ENCODE measurements at places on chromosomes 4 and X.

DNA sequence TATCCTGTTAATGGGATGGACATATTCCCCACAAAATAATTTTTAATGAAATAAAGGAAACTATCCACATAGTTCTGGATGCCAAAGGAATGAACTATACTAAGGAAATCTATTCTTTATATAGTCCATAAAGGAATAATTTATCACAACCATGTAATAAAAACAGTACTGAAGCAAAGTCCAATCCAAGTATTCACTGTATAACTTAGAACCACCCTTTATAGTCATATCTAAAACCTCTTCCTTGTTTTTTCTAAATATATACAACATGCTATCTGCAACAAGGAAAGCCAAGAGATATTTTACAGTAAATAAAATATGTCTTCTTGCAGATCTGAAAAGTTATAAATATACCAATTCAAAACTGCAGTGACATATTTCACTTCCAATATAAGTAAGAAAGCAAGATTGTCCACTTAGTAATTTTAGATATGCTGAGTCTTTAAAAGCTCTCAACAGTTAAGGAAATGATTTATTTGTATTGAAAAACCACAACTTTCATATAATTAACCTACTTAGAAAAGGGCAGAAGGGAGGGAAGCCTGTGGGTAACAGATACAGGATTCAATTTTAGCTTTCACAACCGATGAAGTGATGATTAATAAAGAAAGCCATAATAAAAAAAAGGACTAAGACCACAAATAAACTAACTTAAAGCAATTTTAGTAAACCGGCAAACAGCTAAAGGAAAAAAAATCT lies 8.0 kb downstream of the NR3C2 start:
- no peak for DNase-seq

GRCh38 chr4:6308899-6309643 lies 39.4 kb downstream of the WFS1 start:
- no peak for DNase-seq

DNA sequence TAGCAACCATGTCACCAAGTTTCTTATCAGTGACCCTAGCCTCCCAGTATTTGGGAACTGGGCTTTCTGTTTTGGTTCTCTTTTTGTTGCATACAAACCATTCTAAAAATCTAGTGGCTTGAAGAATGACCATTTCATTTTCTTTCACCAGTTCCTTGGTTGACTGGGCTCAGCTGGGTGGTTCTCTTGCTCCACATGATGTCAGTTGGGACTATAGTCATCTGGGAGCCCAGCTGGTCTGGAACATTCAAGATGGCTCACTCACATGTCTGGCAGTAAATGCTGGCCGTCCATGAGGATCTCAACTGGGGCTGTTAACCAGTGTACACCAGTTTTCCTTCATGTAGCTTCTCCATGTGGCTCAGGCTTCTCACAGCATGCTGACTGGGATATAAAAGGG lies 27.6 kb upstream of the MBTPS2 start:
- no peak for DNase-seq

DNA sequence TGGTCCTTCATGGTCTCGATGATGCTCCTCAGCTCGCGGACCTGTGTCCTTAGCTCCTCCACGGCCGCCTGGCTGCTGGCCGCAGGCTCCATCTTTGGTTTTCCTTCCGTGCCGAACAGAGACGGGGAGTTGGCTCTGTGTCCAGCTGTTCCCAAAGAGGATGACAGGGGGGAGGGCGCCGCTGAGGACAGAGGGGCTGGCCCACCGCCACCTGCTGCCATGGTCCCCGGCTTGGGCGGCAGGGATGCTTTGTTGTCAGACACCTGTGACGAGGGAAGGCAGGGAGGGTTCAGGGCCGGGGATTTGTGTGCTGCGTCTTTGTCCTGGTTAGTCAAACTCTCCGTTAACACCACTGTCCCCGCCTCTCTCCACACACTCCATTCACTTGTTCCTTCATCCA lies 26.6 kb upstream of the MAP3K15 start:
- no peak for DNase-seq

DNA sequence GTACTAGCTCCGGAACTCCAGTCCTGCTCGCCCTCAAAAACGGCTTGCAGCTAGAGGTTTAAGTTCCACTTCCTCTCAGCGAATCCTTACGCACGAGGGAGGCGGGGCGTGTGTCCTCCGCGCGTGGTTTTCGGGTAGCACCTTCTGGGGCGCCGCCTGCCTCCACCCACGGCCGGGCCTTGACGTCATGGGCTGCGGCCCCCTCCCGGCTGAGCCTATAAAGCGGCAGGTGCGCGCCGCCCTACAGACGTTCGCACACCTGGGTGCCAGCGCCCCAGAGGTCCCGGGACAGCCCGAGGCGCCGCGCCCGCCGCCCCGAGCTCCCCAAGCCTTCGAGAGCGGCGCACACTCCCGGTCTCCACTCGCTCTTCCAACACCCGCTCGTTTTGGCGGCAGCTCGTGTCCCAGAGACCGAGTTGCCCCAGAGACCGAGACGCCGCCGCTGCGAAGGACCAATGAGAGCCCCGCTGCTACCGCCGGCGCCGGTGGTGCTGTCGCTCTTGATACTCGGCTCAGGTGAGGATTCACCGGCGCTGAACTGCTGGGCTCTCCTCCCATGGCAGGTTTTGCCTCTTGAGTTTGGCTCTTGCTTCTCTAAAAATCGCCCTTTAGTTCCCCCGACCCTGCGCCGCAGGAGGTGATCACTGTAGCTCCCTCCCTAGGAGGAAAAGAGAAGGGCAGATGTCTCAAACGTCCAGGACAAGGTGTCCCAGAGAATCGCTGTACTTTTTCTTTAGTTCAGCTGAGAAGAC lies at the start of gene AREG:
Gene AREG, plus strand, starts transcription at position 246 of the 752 bp plus-strand sequence. Its CDS starts 210 bp downstream, at position 456.
- peak; percentile 95 for DNase-seq

GRCh38 chr4:173485164-173485563 lies 44.9 kb downstream of the HAND2 start:
- DNase-seq, result no peak

DNA sequence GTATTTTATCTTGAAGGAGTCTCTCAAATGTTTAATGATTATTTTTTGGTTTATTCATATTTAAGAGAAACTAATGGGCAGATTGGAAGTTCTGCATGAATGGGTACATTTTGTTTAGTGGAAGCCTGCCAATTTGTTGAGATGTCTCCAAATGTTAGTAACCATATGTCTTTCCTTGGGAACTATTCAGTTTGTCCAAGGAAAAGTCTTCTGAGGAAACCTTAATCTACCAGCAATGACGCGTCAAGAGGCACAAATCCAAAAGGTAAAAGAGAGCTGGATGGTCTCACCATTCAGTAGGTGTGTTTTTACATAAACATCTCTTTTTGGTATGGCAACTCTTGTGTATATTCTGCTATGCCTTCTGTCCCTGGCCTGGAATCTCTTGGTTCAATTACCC lies 37.4 kb upstream of the NDST3 start:
- DNase-seq, result no peak

DNA sequence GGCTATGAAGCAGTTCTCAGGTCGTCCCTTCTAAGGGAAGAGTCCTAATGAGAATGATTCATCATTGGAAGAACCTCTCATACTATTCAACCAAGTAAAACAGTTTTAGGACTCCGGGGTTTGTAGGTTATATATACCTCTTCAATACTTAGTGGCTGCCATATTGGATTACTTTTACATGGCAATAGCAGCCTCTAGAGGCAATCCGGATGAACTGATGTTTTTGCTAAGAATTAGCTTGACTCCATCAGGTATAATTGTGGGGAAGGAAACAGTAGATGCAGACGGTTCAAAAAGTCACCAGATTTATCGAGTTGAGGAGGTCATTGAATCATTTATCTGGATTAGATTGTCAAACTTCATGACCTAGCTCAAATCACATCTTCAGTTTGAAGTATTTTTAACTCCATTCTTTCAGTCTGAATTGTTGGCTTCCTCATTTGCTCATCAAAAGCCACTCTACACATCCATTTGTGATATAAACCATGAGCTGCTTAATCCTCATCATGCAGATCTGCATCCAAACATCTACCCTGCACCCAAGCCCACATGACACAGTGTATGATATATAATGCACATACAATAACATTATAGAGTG lies 28.4 kb downstream of the GUCY1B1 start:
- no peak for DNase-seq

- DNase-seq, result no peak
Measured at GRCh38 chr4:96356591-96357370, 516.9 kb downstream of the PDHA2 start.

GRCh38 chrX:11304829-11305228 lies 11.6 kb downstream of the AMELX start:
- no peak for DNase-seq

DNA sequence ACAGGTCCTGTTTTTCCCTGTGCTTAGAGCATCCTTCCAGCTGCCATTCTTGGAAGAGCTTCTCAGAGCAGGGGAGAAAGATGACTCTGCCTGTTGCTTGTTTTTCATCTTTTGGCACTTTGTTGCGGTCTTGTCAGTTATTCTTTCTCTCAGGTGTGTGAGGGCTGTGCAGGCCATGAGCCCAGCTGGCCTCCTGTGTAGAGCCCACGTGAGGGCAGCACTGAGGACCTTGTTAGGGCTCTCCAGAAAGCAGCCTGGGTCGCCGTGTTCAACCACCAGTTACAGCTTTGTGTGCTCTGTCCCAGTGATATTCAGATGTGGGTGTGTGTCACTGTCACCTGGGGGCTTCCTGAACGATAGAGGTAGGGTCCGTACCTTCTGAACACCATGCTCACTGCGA lies 52.8 kb downstream of the NOP14 start:
- DNase-seq, result no peak

DNA sequence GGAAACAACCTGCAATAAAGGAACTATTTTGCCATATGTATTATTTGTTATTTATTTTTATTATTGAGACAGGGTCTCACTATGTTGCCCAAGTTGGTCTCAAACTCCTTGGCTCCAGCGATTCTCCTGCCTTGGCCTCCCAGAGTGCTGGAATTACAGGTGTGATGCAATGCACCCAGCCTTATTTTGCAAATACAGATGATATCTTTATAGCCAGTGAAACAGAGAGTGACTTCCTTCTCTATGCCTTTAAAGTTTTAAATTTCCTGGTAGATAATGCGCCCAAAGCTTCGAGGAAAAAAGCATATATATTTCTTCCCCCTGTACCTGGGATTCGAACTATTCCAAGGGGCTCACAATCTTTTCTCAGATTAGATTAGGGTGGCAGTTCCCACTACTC lies 601.1 kb upstream of the HTR2C start:
- DNase-seq, result no peak

DNA sequence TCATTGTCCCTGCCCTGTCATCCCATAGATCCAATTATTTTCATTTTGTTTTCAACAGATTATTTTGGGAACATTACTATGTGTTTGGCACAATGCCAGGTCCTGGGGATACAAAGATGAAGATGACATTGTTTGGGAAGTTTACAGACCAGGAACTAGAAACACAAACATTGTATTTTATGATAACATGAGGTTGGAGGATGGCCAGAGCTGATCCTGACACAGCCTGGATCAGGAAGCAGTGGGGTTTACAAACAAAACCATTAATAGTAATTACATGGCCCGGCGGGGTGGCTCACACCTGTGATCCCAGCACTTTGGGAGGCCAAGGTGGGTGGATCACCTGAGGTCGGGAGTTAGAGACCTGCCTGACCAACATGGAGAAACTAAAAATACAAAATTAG lies 29.9 kb downstream of the CLRN2 start:
- no peak for DNase-seq

GRCh38 chr4:105283501-105283900 lies 136.8 kb downstream of the TET2 start:
- no peak for DNase-seq

- DNase-seq, result no peak
Measured at GRCh38 chr4:109571494-109571893, 11.4 kb downstream of the MCUB start.

DNA sequence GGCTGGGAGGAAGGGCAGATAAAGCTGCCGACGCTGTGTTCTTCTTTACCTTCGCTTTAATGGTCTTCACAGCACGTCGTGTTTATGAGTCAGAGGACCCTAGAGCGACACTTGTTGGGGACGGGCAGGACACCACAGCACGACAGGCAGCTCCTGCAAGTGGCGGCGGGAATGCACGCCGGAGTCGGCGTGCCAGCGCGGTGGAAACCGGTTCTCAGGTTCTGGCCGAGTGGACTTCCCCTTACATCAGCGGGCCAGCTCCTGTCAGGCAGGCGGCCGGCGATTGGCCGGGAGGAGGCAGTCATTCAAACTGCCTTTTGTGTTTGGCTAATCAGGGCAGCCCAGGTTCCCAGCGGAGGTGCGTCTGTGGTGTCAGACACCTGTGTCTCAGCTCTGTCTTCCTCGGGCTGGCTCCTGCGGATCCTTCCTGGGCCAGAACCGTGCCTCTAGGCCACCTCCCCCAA lies 150.9 kb downstream of the SHROOM3 start:
- DNase-seq, result peak; percentile 2

DNA sequence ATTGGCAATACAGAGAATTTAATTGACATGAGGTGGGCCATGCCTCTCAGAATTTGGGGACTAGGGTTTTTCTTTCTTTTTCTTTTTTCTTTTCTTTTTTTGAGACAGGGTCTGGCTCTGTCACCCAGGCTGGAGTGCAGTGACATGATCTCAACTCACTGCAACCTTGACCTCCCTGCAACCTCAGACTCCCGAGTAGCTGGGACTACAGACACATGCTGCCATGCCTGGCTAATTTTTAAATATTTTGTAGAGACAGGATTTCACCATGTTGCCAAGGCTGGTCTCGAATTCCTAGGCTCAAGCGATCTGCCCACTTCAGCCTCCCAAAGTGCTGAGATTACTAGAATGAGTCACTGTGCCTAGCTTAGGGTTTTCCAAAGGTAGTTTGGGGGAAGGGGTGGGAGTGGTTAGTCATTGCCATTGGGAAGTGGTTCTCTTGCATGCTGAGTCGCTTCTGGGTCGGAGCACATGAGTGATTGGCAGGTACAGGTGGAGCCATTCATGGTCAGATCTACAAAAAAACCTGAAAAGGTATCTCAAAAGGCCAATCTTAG lies 54.5 kb downstream of the MID2 start:
- DNase-seq, result no peak

DNA sequence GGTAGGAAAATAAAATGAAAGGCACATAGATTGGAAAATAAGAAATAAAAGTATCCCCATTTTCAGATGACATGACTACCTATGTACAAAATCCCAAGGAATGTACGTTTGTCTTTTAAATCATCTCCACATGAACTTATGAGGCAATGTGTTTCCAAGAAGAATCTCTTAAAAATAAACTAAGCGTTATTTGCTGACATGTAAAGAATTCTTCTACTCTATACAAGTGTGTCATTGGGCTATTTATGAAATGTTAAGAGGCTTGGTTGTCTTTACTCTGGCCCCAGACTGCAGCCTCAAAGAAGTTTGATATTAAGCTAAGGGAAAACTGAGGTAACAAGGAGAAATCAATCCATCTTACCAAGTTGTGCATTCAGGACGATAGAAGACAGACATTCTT lies 17.1 kb downstream of the BEX3 start:
- DNase-seq, result no peak

DNA sequence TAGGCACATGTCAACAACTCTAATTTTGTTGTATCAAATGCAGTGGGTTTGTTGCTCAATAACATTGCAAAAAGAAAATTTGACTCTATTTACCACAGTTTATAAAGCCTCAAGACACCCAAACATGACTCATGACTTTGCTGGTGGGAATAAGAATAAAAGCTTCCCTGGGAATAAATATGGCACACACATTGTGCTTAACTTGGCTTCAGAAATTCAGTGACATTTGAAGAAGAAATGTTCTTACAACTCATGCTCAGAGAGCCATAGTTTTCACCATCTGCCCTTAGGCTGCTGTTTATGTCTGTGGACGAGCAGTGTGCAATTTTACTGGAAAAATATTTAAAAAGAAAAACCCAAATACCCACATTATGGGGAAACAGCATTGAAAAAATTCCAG lies 60.9 kb downstream of the SPATA18 start:
- no peak for DNase-seq

All from stimulated activated CD4-positive, alpha-beta T cell treated with anti-CD3 and anti-CD28 coated beads, TNF-alpha, amount 100 ng/mL, for 4 hours (primary cell).